ENCODE measurements at places on chromosomes 13 and 19. TPM values are rescaled to one million over a fixed set of nuclear protein-coding genes. Genes with fewer than 3 reads are reported as not detected.
A peak's percentile ranks its signal among the peaks of the same experiment; 100 is the strongest.

DNA sequence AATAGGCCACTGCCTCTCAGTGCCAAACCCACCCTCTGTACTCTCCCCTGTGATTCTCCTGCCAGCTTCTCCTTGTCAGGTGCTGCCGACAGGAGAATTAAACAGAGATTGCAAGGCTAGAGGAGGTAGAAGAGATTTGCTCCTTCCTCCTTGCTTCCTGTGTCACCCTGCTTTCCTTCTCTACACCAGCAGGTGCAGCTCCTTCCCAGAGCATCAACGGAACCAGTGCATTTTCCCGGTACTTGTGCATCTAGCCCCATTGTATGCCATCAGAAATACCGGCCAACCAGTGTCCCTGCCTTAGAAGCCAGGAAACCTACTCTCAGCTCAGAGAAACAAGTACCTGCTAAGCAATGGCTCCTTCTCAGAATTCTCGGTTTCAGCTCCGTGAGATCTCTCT lies 253.2 kb downstream of the SUCLA2 start:
- peaks cover 2% of the 10 kb centered on the region for H3K27me3 ChIP-seq
- no peak overlapping the region for H3K4me3 ChIP-seq
- H3K4me1 ChIP-seq, result no peaks in the 10 kb centered on the region
- H3K36me3 ChIP-seq, result no peaks in the 10 kb centered on the region
- DNase-seq, result no peak

Gene LHFPL6
- total RNA-seq, result 3.0 TPM

GRCh38 chr19:57282011-57282643 lies 1.8 kb downstream of the ZNF460 start:
- peaks cover 55% of the 10 kb centered on the region for H3K36me3 ChIP-seq
- peak overlapping the region; percentile 75 for H3K4me3 ChIP-seq
- peaks cover 38% of the 10 kb centered on the region for H3K4me1 ChIP-seq
- no peaks in the 10 kb centered on the region for H3K27me3 ChIP-seq

DNA sequence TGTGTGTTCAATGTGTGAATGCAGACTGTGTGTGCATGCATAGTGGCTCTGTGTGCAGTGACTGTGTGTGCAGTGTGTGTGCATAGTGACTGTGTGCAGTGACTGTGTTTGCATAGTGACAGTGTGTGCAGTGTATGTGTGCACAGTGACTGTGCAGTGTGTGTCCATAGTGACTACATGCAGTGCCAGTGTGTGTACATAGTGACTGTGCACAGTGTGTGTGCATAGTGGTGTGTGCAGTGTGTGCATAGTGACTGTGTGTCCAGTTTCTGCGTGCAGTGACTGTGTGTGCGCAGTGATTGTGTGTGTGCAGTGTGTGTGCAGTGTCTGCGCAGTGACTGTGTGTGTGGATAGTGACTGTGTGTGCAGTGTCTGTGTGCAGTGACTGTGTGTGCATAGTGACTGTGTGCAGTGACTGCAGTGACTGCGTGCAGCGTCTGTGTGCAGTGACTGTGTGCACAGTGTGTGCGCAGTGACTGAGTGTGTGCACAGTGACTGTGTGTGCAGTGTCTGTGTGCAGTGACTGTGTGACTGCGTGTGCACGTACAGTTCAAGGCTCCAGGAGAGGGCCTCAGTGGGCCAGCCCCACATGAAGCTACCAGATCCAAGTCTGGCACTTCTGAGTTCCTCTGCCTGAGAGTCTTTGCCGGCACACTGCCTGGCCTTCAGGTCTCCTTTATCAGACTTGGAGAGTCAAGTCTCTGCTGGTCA lies 90.3 kb downstream of the IER2 start:
- peaks cover 23% of the 10 kb centered on the region for H3K4me1 ChIP-seq
- DNase-seq, result peak; percentile 11
- H3K36me3 ChIP-seq, result no peaks in the 10 kb centered on the region
- H3K27ac ChIP-seq, result no peak overlapping the region
- no peak overlapping the region for H3K4me3 ChIP-seq

- peaks cover 6% of the 10 kb centered on the region for H3K36me3 ChIP-seq
- H3K4me1 ChIP-seq, result peaks cover 3% of the 10 kb centered on the region
- H3K4me3 ChIP-seq, result no peak overlapping the region
- H3K27me3 ChIP-seq, result no peaks in the 10 kb centered on the region
Measured at GRCh38 chr13:20487927-20488326, 37.7 kb downstream of the CRYL1 start.

- no peak for DNase-seq
- H3K4me3 ChIP-seq, result no peak overlapping the region
- H3K27me3 ChIP-seq, result peaks cover 21% of the 10 kb centered on the region
- H3K36me3 ChIP-seq, result no peaks in the 10 kb centered on the region
Measured at GRCh38 chr19:41915021-41915775, 13.1 kb downstream of the ERFL start.

Gene RASAL3
- 125 TPM for total RNA-seq

- no peaks in the 10 kb centered on the region for H3K4me1 ChIP-seq
- H3K36me3 ChIP-seq, result no peaks in the 10 kb centered on the region
- H3K27me3 ChIP-seq, result no peaks in the 10 kb centered on the region
- no peak overlapping the region for H3K27ac ChIP-seq
Measured at GRCh38 chr13:35766663-35767062, 290.2 kb upstream of the MAB21L1 start.

Gene APLP1
- total RNA-seq, result 2.6 TPM

GRCh38 chr19:8064911-8065874 lies 12.6 kb downstream of the CCL25 start:
- H3K4me1 ChIP-seq, result no peaks in the 10 kb centered on the region
- no peak overlapping the region for H3K27ac ChIP-seq
- H3K27me3 ChIP-seq, result no peaks in the 10 kb centered on the region
- DNase-seq, result peak; percentile 24
- H3K4me3 ChIP-seq, result no peak overlapping the region
- H3K36me3 ChIP-seq, result peaks cover 4% of the 10 kb centered on the region

Gene TNFSF9
- total RNA-seq, result 1.4 TPM

Gene TUBA3C
- not detected for total RNA-seq

Gene TSKS
- 0.40 TPM for total RNA-seq

Gene RYR1
- 2.5 TPM for total RNA-seq

- no peak overlapping the region for H3K4me3 ChIP-seq
- no peaks in the 10 kb centered on the region for H3K36me3 ChIP-seq
- H3K27me3 ChIP-seq, result peaks cover 5% of the 10 kb centered on the region
- H3K4me1 ChIP-seq, result peaks cover 44% of the 10 kb centered on the region
- peak; percentile 28 for DNase-seq
Measured at GRCh38 chr13:40024204-40024966, 368.9 kb downstream of the COG6 start.

Gene LHB
- total RNA-seq, result 0.48 TPM

DNA sequence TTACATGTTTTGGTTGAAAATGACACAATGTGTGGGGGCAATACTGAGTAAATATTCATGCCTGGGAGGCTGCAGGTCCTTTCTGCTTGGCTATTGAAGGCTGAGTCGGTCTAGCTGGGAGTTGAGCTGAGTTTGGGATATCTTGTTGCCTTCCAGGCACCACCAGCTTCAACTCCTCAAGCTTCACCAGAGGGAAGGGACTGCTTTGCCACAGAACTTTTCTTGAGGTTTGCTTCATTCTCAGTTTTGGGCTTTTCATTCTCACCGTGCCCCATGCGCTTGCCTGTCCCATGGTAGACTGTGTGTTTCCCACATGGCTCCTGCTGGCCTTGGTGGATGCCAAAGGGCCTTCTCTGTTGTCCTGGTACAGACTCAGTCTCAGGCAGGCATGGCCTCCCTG lies 198.2 kb upstream of the SOX1 start:
- H3K4me3 ChIP-seq, result no peak overlapping the region

GRCh38 chr13:110559429-110559943 lies 2.0 kb downstream of the RAB20 start:
- H3K36me3 ChIP-seq, result no peaks in the 10 kb centered on the region
- H3K4me1 ChIP-seq, result peaks cover 18% of the 10 kb centered on the region
- H3K4me3 ChIP-seq, result no peak overlapping the region
- peaks cover 4% of the 10 kb centered on the region for H3K27me3 ChIP-seq
- no peak for DNase-seq

GRCh38 chr19:50562329-50562728 lies 5.9 kb downstream of the LRRC4B start:
- H3K27ac ChIP-seq, result no peak overlapping the region
- no peak overlapping the region for H3K4me3 ChIP-seq
- peaks cover 17% of the 10 kb centered on the region for H3K4me1 ChIP-seq
- DNase-seq, result no peak
- H3K36me3 ChIP-seq, result no peaks in the 10 kb centered on the region
- H3K27me3 ChIP-seq, result peaks cover 54% of the 10 kb centered on the region

Gene NCAN
- 0.07 TPM for total RNA-seq

GRCh38 chr13:25169951-25170553 lies 2.0 kb downstream of the AMER2 start:
- no peaks in the 10 kb centered on the region for H3K36me3 ChIP-seq
- no peak for DNase-seq
- H3K27ac ChIP-seq, result no peak overlapping the region
- H3K4me3 ChIP-seq, result no peak overlapping the region
- peaks cover 53% of the 10 kb centered on the region for H3K27me3 ChIP-seq
- H3K4me1 ChIP-seq, result peaks cover 11% of the 10 kb centered on the region

Gene LMTK3
- total RNA-seq, result 3.8 TPM

Gene ZBTB32
- 228 TPM for total RNA-seq

- no peaks in the 10 kb centered on the region for H3K27me3 ChIP-seq
- peaks cover 9% of the 10 kb centered on the region for H3K36me3 ChIP-seq
- no peaks in the 10 kb centered on the region for H3K4me1 ChIP-seq
- DNase-seq, result no peak
Measured at GRCh38 chr19:53657778-53658177, 26.0 kb downstream of the DPRX start.
